ENCODE measurements at places on chromosomes 2 and 18.

GRCh38 chr2:38130876-38131275, 54.9 kb upstream of the CYP1B1 start:
- DNase-seq, result no peak

GRCh38 chr2:218166791-218167190, at the start of gene CXCR1:
Gene CXCR1 (minus strand): TSS chr2:218166962. CDS start chr2:218165211, 1,751 bp downstream.
- no peak for DNase-seq

- DNase-seq, result no peak
Measured at GRCh38 chr18:62939433-62939832, 224.1 kb downstream of the PHLPP1 start.

- DNase-seq, result no peak
Measured at GRCh38 chr2:7517088-7517487, 599.9 kb downstream of the RNF144A start.

DNA sequence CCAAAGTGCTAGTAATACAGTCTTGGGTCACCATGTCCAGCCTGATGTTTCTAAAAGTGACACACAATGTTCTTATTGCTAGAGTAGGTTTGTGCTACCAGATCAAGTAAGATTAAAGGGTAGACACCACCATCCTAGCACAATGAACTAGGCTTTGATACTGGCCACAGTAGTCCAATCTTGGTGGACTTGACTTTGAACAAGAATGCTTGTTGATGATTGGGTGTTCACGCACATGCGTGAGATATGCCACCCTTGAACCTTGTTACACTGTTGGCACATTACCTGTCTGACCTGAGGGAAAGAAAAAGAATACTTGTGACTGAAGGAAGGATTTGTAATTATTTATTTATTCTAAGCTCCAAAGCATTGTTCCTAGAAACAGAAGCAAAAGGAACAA, 72.1 kb upstream of the EMILIN2 start:
- no peak for DNase-seq

GRCh38 chr18:60191926-60192325, 180.6 kb downstream of the MC4R start:
- DNase-seq, result no peak

DNA sequence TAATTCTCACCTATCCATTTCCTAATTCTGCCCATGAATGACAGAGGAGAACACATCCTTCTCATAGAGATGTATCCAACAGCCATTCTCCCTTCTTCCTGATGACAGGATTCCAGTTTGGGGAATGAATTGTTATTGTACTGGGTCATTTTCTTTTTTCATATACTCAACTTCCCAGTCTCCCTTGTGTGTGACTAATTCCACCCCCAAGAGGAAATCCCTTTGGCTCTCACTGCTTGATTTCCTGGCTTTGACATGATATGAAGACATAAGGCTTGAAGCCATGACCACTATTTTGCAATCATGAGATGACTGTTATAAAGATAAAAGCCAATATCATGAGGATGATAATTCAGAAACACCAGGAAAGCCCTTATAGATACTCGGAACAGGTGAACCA, 384.7 kb upstream of the ACVR2A start:
- no peak for DNase-seq

DNA sequence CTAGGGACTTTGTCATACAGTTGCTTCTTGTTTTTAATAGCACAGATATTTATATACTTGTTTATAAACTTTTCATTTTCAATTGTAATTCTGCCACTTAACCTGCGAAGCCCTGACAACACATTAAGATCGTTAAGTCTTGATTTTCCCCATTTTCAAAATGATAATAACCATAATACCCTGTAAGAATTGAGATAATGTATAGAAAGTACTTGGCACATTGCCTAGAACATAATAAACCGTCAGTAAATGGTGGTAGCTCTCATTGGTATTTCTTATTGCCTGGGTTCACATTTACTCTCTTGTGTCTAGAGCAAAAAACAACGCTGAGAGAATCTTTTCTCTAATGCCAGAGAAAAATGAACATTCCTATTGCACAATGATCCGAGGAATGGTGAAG, 18.6 kb downstream of the PTCD3 start:
- no peak for DNase-seq

- DNase-seq, result no peak
Measured at GRCh38 chr2:38440655-38441054, 63.6 kb upstream of the ATL2 start.

DNA sequence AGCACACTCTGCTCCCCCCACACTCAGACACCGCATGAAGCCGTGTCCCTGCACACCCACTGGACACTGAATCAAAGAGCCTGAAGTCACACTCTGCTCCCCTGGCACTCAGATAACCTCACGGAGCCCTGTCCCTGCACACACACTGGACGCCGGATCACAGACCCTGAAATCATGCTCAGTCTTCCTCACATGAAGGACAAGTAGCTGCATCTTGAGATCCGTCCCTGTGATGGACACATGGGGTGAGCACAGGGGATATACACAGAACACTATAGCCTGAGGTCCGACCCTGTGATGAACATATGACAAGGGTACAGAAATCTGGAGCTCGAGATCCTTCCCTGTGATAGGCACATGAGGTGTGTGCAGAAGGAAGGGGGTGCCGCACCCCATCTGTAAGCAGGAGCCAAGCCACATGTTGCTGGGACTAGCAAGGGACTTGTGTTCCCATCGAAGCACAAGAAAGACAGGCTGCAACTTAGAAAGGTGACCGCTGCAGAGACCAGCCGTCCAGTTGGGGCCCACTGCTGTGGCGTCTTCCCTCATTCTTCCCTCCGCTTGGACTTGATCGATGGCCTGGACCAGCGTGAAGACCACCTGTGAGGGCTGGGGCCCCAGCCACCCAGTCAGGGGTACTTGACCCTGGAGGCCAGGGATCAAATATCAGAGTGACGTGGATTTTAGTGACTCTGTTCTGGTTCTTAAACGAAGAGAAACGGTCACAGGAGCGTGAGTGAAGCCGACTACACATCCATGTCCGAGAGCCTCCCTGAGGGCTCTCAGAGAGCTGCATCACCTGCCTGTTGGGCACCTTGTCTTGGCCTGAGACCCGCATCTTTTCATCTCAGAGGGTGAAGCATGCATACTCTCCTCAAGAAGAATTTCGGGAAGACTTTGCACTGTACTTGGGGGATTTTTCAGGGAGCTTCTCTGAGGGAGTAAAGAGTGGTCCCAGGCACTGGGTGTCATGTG, 391.7 kb upstream of the SALL3 start:
- DNase-seq, result no peak

GRCh38 chr18:34707670-34708069, 2.4 kb upstream of the DTNA start:
- DNase-seq, result no peak

- no peak for DNase-seq
Measured at GRCh38 chr2:88807237-88807962, 115.9 kb downstream of the RPIA start.

DNA sequence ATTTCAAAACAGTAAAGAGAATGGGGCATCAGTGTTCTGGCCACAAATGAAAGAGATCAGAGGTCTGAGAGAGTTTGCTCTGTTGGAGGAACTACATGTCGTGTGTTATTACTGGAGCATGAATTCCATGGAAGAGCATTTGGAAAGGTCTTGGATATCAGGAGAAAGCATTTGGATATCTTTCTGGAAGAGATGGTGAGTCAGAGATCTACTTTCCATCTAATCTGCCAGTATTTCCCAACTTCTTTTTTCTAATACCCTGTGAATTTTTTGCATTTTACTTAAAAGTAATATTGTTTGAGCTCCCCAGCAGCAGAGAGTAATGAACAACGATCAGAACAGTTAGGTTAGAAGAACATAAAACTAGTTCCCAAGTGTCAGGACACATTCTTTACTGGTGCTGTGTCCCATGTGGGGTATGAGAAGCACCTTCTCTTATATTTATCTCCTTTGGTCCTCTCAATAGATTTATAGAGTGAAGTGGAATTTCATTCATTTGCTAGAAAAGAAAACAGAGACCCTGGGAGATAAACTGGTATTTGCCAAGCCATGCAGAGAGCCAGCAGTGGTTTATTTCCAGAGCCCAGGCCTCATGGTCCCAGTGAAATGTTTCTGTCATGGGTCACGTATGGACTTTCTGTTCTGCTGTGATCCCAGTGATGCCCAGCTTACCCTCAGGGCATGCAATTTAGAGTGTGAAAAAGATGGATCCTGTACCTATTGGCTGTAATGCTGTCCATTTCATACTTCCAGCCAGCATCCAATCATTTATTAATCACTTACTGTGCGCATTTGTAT, 130.8 kb upstream of the NT5C1B start:
- no peak for DNase-seq

DNA sequence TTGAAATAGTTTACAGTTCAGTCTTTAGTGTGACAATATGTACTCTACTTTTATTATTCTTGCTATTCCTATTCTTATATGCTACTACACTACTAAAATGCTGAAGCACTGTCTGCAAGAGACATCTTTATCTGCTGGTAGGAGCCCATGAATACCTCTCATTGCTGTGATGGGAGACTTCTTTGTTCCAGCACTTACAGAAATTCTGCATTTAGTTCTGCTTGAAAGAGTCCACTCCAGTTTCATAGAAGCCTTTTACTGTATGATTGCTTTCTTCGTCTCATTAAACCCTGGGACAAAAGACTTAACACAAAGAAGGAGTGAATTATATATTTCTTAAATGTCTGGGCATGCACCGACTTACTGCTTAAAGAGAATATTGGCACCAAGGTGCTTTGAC, 272.7 kb downstream of the CD226 start:
- no peak for DNase-seq

- DNase-seq, result peak; percentile 57
Measured at GRCh38 chr18:35489913-35490490, 7.8 kb downstream of the INO80C start.

DNA sequence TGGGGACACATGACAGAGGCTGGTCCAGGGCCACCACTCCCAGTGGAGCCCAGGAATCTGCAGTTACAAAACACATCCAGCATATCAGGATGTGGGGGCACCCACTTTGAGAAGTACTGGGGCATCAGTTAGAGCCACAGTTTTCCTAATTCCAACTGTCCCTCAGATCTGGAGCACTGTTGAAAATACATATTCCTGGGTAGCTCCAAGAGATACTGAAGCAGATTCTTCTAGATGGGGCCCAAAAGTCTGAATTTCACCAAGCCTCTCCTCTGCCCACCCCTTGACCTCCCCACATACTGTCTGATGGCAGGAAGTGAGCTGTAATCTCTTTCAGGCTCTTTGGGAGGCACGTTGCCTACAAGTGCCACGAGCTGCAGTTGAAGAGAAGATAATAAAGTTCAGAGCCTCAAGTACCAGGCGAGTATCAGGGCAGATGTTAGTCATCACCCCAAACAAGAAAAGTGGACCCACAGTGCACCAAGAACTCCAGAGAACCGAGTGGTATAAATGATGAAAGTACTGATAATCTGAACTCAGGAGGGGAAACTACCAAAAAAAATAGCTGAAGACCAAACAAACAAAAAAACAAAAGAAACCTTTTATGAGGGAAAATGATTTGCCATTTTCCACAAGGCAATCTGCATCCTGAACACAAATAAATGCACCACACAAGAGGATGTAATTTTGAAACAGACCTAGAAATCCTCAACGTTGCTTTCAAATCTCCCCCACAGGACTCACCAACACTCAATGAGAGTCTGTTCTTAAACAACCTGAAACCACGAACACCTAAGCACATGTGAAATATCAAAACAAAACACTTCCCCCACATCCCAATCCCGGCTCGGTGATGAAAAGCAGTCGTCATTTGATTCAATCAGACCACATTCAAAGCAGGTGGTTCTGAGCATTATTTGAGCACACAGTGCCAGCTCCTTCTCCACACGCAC, 98.7 kb downstream of the TCF4 start:
- DNase-seq, result no peak

GRCh38 chr2:200428961-200429665, 80.8 kb downstream of the KCTD18 start:
- no peak for DNase-seq

Measured in mucosa of descending colon (tissue), 3 donors.